DND-41 (cell line): ENCODE measurements at places on chromosomes 3 and 15.

DNA sequence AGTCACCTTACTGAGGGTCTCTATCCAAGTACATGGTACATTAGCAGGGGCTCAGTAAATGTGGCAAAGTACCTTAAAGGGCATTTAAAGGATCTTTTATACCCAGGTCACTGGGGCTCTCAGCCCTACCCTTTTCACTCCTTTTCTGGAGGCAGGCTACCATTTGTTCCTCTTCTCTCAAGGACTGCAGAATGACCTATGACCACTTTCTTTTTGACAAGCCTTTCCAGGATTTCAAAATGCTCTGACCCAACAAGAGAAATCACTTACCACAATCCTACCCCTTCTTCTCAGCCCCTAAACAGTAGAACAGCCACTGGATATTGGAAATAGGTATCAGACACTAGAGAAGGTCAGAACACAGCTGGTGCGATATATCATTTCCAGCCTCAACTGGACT, 221.8 kb upstream of the TPRG1 start:
- no peak for DNase-seq

- peak; percentile 41 for DNase-seq
Measured at GRCh38 chr15:69478259-69478781, 25.7 kb downstream of the RPLP1 start.

DNA sequence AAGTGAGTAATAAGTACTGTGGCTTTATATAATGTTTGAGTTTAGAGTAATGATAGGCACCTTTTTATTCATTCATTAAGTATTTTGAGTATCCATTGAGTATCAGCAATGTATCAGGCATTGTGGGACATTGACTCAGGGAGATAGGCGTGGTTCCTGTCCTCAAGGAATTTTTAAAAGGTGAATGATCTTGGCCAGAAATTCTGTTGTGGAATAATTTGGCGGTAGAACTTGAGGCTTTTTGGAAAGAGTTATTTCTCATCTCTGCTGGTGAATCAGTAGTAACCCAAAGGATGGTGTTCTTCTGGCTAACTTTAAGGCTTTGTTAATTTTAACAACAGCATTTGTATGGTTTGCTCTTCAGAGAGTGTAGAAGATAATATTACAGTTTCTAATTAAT, 2.0 kb downstream of the RAB7A start:
- no peak for DNase-seq

DNA sequence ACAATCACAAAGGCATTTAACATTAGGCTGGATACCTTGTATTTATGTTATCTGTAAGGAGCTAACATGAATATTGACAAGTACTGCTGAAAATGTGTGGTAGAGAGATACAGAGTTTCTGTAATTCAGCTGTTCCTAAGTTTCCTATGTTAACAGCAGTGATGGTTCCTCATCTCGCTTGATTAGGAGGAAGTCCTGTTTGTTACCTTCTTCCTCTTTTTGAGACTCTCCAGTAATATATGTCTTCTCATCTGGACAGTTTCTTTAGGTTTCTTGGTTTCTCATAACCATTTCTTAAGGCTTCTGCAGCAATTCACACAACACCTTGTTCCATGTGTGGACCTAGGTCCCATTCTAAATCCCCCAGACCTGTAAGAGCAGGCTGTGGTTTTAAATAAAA, 11.4 kb upstream of the PEX5L start:
- DNase-seq: no peak

- DNase-seq: no peak
Measured at GRCh38 chr3:186663361-186664118, 2.3 kb upstream of the HRG start.

GRCh38 chr15:42107473-42107872, 13.1 kb upstream of the PLA2G4D start:
- no peak for DNase-seq

DNA sequence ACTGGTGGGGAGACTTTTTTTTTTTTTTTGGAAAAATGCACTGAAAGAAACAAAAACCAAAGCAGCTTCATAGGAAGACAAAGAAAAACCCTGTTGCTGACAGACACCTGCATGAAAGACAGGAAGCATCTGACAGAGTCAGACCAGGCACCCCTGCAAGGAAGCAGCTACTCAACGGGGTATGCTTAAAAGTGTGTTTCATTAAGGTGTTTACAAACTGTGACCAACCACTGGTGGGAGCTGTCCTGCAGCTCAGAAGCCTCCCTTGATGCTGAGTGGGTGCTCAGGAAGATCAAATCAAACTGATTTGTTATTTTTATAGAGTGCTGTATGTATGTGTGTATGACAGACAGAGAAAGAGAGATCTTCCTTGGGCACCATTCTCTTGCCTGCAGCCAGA, 34.7 kb upstream of the AGBL1 start:
- DNase-seq: peak; percentile 72

GRCh38 chr3:14236902-14237301, 58.3 kb downstream of the LSM3 start:
- DNase-seq: no peak

DNA sequence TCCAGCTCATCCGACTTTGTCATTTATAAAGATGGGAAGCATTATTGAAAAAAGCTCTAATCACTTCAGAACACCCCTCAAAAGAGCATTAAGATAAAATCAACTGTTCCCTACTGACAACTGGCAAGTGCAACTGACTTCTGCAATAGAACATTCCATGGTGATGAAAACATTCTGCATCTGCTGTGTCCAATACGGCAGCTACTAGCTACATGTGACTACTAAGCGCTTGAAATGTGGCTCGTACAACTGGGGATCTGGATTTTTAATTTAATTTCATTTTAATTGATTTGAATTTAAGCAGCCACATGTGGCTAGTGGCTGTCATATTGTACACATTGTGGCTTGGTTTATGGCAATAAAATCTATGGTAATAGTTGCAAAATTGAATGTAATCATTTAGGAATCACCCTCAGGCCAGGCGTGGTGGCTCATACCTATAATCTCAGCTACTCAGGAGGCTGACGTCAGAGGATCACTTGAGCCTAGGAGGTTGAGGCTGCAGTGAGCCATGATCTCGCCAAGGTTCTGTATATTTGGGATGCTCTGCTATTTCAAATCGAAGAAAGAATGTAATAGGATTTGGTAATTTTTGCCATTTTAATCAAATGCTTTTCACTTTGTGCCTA, 390.3 kb downstream of the GABRB3 start:
- no peak for DNase-seq

DNA sequence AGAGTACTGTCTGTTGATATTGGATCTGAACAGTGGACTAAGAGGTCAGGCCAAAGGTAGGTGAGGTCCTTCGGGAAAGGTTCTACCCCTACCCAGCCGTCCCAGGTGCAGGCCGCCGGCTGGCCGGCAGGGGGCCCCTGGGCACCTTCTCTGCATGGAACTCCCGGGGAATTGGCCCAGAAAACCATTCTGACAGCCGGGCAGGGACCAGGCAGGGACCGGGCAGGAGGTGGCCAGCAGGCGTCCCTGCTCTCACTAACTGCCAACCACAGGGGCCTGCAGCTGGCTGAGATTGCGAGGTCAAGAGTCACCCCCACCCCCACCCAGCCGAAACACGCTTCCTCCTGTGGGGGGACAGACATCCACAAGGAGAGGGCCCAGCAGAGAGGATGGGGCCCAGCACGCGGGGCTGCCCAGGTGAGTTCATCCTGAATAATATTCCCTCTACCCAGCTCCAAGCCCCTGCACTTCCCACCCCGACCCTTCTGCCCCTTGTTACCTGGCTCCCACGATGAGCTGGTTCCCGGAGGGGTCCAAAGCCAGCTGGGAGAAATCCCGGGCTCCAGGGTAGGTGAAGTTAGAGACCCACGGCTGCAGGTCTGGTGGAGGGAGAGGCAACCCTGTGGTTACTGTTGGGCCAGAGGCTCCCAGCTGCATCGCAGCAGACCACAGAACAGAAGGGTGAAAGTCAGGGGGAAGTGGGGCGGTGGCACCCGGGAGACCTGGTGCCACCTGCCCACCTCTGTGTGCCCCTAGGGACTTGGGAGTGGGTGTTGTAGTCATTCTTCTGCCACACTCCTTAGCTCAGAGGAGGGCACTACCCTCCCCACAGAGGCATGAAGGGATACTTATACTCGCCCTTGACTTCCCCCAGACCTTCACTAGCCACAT, 84.4 kb downstream of the SEMA5B start:
- peak; percentile 19 for DNase-seq

DNA sequence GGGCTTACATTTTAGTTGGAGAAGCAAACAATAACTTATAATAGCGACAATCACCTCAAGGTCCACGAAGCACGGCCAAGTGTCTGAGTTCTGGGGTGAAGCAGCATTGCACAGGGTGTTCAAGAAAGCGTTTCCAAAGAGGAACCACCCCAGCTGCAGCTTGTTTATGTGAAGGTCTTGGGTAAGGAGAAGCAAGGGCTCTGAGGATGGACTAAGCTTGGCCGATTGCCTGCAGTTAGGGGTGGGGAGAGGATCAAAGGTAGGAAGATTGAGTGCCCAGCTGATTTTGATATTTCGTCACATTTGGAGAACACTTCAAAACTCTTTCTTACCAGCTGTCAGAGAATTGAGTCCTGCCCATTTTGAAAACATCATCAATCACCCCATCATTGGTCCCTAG, 321.6 kb upstream of the DNAJC19 start:
- no peak for DNase-seq

DNA sequence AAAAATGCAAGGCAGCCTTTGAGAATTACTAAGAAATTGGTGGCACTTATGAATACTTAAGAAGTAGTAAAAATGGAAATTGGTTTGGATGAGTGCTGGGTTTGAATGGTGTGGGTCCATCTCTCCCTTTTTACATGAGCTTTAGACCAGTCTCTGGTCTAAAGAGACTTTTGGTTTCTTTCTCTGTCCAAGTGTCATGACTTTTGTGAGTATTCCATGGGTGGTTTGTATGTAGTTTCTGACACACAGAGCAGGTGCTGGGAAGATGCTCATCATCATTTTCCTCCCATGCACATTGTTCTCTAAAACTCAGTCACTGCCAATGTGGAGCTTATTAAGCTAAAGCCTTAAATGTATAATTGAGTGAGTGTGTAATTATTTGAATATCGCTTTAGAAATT, 63.5 kb downstream of the KAT2B start:
- DNase-seq: no peak

- no peak for DNase-seq
Measured at GRCh38 chr15:28885630-28886430, at the start of gene APBA2. TSS of gene APBA2 (plus strand) at chr15:28885974. CDS start at chr15:29053885, 167,911 bp downstream.

- DNase-seq: no peak
Measured at GRCh38 chr15:92111751-92112150, 258.2 kb downstream of the SLCO3A1 start.

DNA sequence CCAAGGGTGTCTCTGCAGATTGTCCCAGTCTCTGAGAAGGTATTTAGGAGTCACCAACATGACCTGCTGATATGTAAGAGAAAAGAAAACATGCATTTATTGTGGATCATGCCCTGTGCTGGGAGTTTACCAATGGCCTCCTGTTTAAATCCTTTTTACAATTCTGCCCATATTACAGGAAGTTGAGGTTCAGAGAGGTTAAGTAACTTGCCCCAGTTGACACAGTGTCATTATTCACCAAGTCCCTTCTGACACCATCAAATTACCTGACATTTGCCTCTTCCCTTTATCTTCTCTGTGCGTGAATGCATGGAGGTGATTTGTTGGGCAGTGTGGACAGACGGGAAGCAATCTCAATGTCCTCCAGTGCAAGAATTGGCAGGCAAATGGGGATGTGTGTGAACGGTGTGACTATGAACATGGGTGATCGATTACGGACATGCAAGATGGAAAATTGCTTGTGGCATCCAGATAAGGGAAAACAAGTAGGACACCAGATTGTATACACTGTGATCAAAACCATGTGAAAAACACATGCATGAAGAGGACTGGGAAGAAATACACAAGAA, 27.3 kb downstream of the ZNF710 start:
- DNase-seq: no peak

- no peak for DNase-seq
Measured at GRCh38 chr3:169400874-169401273, 262.6 kb downstream of the MECOM start.

DNA sequence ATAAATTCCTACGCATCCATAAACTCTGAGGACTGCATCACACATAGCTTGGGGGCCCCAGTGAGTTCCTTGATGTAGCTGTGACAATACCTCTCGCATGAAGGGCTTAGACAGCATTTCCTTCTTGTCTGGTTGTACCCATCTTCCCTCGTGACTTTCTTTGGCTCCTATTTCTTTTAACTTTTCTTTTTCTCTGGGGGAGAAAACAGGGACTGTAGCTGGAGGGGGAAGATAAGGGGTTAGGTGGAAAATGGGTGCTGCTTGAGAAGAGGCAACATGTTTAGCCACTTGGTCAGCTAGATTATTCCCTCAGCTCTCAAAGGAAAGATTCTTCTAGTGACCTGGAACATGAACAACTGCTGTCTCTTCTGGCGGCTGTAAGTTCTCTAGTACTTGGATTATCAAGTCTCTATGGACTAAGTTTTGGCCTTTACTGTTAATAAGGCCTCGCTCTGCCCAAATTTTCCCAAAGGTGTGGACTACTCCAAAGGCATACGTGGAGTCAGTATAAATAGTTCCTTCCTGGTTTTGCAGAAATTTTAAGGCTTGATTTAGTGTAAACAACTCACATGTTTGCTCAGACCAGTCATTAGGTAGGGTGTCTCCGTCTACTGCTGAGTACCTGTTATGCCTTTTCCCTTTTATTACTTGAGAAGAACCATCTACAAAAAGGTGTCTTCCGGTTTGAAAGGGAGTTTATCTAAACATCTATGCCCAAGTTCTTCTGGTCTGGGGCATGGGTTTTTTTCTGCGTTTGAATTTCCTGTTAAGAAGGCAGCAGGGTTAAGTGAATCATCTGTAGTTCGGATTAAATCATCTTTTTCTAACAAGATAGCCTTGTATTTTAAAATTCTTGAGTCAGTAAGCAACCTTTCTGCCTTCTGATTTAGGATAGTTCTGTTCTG, 21.0 kb upstream of the ATG7 start:
- DNase-seq: no peak

- no peak for DNase-seq
Measured at GRCh38 chr15:29968895-29969561, 113.7 kb upstream of the GOLGA8J start.

- no peak for DNase-seq
Measured at GRCh38 chr3:9779075-9779593, 9.4 kb upstream of the CAMK1 start.

DNA sequence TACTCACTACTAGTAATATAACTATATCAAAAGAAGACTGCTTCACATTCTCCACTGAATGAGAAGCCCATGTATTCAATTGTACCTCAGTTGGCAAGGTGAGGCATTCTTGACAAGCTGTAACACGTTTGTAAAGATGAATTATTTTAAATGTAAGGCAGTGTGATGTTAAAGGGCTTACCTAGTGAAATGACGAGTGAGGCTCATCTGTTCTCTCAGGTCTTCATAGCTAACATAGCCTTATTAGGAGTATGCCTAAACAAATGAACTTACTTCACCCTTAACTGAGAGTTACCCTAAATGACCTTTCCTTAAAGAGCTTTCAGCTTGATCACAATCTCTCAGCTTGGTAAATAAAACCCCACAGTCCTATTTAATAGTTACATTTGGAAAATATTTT, 127.3 kb downstream of the FEZF2 start:
- no peak for DNase-seq
